Endodermal cell (in vitro differentiated cells): ENCODE measurements at places on chromosomes 4 and X. TPM values are rescaled to one million over a fixed set of nuclear protein-coding genes. Genes with fewer than 3 reads are reported as not detected.
A peak's percentile ranks its signal among the peaks of the same experiment; 100 is the strongest.

The L1CAM gene
- 7.5 to 32.5 TPM (median 13.0 TPM) in 3 replicates for total RNA-seq

The F8A1 gene
- 21.1 and 23.2 TPM in 2 replicates for total RNA-seq

The SPANXA2 gene
- total RNA-seq, result not detected in 2 replicates

The EPGN gene
- total RNA-seq, result not detected in 3 replicates

The PPEF2 gene
- not detected in 2 replicates for total RNA-seq

The GSX2 gene
- total RNA-seq, result not detected in 2 replicates

The HAND2 gene
- 0.16 TPM in 1 of 3 replicates, not detected in the others for total RNA-seq

DNA sequence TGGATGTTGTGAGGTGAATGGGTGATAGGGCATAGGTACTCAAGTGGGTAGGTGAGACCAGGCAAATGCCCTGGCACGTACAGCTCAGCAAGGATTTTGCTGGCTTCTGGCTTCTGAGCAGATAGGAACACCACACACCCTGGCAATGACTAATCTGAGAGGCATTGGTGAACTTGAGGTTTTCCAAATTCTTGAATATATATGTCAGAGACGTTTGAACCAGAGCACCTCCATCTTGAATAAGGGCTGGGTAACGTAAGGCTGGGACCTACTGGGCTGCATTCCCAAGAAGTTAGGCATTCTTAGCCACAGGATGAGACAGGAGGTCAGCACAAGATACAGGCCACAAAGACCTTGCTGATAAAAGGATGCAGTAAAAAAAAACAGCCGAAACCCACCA is 204.5 kb downstream of the NLGN4X start:
- DNase-seq, result no peak

DNA sequence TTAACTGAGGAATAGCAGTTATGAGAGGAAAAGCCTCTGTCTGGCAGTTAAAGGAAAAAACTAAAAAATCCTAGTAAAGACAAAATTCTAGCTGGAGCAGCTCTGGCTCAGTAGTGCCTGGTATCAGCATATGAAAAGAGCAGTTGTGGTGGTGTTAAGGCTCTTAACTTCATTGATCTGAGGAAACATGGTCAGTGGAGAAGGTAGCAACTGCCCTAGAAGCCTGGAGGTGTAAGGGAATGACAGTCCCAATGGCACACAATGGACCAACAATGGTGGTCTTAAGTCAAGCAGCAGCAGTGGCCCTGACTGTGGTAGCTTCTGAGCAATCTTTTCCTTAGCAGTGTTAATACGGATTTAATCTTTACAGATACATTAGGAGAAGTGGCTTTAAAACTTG is 189.6 kb upstream of the POF1B start:
- DNase-seq, result no peak

DNA sequence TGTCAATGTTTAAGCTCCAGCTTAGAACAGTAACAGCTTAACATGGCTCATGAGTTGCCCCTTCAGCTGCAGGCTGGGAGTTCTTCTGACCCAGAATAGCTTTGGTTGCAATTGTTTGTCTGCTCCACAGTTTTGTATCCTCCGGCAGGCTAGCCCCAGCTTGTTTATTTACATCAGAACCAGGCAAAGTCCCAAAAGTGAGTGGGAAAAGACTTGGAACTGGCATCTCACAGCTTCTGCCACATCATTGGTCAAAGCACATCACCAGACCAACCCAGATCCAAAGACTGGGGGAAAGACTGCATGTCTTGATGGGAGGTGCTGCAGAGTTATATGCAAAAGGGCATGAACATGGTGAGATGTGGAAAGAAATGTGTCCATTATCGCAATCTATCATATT is 231.2 kb upstream of the CPEB2 start:
- no peak for DNase-seq

- no peak for DNase-seq
Measured at GRCh38 chr4:94409962-94410361, 41.8 kb upstream of the PDLIM5 start.

- DNase-seq, result peak; percentile 48
Measured at GRCh38 chr4:16085822-16086221, 2.0 kb upstream of the PROM1 start.

GRCh38 chrX:149567621-149568417 is 18.1 kb upstream of the HSFX3 start:
- no peak for DNase-seq

DNA sequence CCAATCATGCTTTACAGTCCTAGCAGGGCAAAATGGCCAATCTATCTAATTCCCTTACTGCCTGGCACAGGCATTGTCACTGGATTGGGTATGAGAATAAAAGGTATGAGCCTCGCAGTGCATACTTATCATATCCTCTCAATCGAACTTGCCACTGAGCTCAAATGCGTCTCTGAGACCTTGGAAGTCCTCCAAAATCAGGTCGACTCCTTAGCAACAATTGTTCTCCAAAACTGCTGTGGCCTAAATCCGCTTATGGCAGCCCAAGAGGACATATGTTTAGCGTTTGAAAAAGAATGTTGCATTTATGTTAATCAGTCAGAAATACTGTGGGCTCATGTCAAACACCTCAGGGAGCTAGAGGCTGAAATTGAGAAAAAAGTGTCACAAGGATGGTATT is 69.7 kb downstream of the SPIN4 start:
- DNase-seq, result no peak

DNA sequence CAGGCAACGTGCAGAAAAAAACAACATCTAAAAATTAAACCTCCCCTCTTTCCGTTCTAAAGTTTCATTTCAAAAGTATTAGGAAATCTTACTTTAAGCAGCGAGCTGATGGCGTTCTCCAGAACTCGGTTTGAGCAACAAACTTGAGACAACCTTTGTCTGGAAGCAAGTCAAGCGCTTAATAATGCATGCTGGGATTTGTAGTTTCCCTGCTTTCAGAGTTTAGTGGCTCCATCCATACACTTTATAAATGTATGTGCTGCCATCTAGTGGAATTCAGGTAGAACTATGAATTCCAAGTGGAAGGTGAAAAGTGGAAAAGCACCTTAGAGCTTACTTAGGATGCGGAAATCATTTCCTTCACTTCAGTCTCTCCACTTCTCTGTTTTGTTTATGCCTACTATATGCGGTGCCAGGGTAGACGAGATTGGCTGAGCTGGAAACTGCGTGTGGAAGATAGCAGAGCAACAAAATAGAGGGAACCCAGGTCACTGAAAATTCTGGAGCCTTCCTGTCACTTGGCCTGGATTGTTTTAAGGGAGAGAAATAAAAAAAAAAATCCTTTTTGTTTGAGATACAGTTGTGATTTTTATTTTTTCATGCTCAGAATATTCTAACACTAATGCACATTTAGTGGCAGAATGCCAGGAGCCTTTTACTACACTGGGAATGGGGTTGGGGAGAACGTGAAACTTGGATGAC is at the start of gene BDH2:
Gene BDH2, minus strand, starts transcription at position 144 of the 702 bp plus-strand sequence. CDS start 3,580 bp downstream, outside the sequence.
- peak; percentile 58 for DNase-seq

DNA sequence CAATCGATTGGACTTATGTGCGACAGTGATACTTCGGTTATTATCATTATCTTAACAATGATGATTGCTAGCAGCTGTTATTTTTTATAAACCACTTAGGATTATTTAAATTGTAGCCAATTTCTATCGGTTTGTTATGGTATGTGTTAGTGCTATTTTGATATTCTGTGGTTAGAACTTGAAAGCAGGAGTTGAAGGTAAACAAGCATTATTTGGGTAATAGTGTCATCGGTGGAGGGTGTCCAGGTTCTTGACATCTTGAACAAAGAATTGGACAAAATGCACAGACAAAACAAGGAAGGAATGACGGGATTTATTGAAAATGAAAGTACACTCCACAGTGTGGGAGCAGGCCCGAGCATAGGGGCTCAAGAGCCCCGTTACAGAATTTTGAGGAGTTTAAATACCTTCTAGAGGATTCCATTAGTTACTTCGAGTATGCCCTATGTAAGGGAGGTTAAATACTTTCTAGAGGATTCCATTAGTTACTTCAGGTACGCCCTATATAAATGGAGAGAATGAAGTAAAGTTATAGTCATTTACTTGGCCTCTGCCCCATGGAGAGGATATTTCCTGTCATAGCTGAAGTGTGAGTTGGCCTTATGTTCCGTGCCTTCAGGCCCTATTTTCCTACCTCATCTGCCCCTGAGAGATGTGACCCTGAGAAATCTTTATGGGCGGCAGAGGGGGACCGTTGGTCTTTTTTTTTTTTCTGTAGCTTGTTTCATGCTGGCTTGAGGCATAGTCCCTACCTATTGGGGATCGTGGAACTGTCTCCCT is 13.1 kb downstream of the MOB1B start:
- DNase-seq, result no peak

- DNase-seq, result peak; percentile 81
Measured at GRCh38 chr4:8019396-8020365, 80.0 kb upstream of the AFAP1 start.

DNA sequence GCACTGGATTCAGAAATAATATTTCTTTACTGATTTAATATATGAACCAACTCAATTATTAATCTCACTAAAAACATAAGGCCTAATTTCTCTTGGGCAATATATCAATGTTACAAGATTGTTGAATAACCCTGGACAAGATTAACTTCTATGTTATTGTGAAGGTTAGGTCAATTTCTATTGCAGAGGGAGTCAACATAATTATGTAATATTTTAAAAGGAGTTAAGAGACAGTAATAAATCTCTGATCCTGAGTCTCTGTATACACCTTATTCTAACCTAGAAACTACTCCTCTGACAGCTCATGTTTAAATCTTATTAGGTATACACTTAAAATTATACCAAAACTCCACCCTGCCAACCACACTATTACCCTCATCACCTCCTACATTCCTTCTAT is 15.1 kb upstream of the GPRIN3 start:
- no peak for DNase-seq
